ENCODE measurements at places on chromosomes 12 and 14. TPM values are rescaled to one million over a fixed set of nuclear protein-coding genes. Genes with fewer than 3 reads are reported as not detected.

GPX2 gene
- 180 TPM for total RNA-seq

KRT7 gene
- 0.75 TPM for total RNA-seq

KCNC2 gene
- not detected for total RNA-seq

GRCh38 chr14:49895480-49895879, 2.6 kb downstream of the ARF6 start:
- H3K4me3 ChIP-seq, result peak overlapping the region; percentile 5
- H3K4me1 ChIP-seq, result peaks cover 15% of the 10 kb centered on the region
- no peak for DNase-seq

DNA sequence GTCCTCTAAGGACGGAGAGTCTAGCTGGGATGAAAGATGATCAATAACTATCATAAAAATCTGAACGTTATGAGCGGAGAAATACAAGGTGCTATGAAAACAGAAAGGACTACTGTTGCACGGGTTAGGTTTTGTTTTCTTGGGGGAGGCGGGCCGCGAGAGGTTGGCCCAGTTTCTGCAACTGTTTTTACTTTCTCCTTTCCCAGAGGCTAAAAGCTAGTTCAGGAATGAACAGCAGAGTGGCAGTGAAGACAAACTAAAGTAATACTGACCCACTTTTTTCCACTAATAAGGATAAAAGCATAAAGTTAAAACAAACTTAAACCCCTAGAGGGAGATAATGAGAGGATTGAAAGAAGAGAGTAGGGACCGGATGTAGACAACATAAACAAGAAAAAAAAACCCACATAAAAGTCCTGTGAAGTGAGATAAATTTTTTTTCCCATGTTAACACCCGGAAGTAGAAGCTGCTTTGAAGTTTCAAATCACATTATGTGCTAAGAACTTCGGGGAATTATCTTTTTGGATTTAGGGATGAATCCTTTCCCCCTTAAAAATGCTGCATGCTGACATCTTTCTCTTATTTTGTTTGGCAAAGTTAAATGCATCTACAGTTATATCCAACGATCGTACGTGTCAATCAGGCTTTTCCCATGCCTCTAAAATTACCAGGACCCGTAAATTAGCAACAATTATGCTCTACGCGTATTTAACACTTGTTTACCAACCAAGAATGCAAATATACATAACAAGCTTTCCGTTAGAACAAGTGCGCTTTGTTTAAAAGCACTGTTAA, 1.0 kb upstream of the CDK17 start:
- DNase-seq, result peak; percentile 38
- peaks cover 3% of the 10 kb centered on the region for H3K4me1 ChIP-seq
- peak overlapping the region; percentile 94 for H3K4me3 ChIP-seq
- no peaks in the 10 kb centered on the region for H3K27me3 ChIP-seq
- peak overlapping the region; percentile 100 for H3K27ac ChIP-seq

- H3K4me1 ChIP-seq, result no peaks in the 10 kb centered on the region
- no peak overlapping the region for H3K27ac ChIP-seq
- DNase-seq, result no peak
- no peak overlapping the region for H3K4me3 ChIP-seq
- H3K36me3 ChIP-seq, result no peaks in the 10 kb centered on the region
Observed at GRCh38 chr12:78802593-78802992, 62.0 kb upstream of the SYT1 start.

GRCh38 chr14:69586404-69586803, 11.7 kb upstream of the CCDC177 start:
- DNase-seq, result no peak
- no peaks in the 10 kb centered on the region for H3K27me3 ChIP-seq
- no peak overlapping the region for H3K4me3 ChIP-seq
- H3K4me1 ChIP-seq, result peaks cover 4% of the 10 kb centered on the region
- no peak overlapping the region for H3K27ac ChIP-seq

- H3K36me3 ChIP-seq, result no peaks in the 10 kb centered on the region
- peaks cover 24% of the 10 kb centered on the region for H3K4me1 ChIP-seq
- peaks cover 13% of the 10 kb centered on the region for H3K27me3 ChIP-seq
- H3K27ac ChIP-seq, result peak overlapping the region; percentile 81
- DNase-seq, result peak; percentile 92
Observed at GRCh38 chr12:6312529-6313325, 2.2 kb downstream of the PLEKHG6 start.

GRCh38 chr14:74974364-74975058, 19.1 kb upstream of the PGF start:
- H3K27me3 ChIP-seq, result no peaks in the 10 kb centered on the region
- no peak overlapping the region for H3K4me3 ChIP-seq
- no peaks in the 10 kb centered on the region for H3K36me3 ChIP-seq
- no peak for DNase-seq
- H3K27ac ChIP-seq, result no peak overlapping the region
- peaks cover 3% of the 10 kb centered on the region for H3K4me1 ChIP-seq

DNA sequence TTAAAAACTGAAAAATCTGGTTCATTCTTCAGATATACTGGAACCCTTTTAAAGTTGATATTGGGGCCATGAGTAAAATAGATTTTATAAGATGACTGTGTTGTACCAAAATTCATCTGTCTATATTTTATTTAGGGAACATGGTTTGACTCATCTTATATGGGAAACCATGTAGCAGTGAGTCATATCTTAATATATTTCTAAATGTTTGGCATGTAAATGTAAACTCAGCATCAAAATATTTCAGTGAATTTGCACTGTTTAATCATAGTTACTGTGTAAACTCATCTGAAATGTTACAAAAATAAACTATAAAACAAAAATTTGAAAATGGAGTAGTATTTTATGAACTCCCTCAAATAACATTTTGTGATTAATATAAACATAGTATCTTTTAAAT, 14.2 kb downstream of the PTGER2 start:
- no peak overlapping the region for H3K4me3 ChIP-seq
- DNase-seq, result no peak
- H3K4me1 ChIP-seq, result no peaks in the 10 kb centered on the region
- H3K27ac ChIP-seq, result peak overlapping the region; percentile 24
- H3K36me3 ChIP-seq, result no peaks in the 10 kb centered on the region

GRCh38 chr12:108855284-108856169, 1.9 kb downstream of the SSH1 start:
- peaks cover 69% of the 10 kb centered on the region for H3K4me1 ChIP-seq
- DNase-seq, result no peak
- H3K27ac ChIP-seq, result peak overlapping the region; percentile 87
- no peaks in the 10 kb centered on the region for H3K27me3 ChIP-seq
- H3K36me3 ChIP-seq, result no peaks in the 10 kb centered on the region

GRCh38 chr12:69331909-69332684, 16.1 kb upstream of the LYZ start:
- no peaks in the 10 kb centered on the region for H3K27me3 ChIP-seq
- peak overlapping the region; percentile 59 for H3K4me3 ChIP-seq
- H3K36me3 ChIP-seq, result no peaks in the 10 kb centered on the region
- H3K27ac ChIP-seq, result peak overlapping the region; percentile 82

DNA sequence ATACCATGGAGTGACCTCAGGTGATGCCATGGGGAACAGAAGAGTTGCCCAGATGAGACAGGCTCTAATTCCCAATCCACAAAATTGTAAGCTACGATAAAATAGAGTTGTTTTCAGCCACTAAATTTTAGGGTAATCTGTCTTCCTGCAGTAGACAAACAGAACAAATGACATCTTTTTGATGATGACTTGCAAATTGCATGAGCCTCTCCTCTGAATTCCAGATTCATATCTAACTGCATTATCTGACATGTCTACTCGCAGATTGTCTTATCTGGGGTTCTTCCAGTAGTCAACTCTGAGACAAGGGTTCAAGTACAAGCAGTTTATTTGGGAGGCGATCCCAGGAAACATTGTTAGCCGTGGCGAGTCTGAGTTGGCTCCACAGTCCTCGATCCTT, 14.4 kb upstream of the ERC1 start:
- no peak overlapping the region for H3K4me3 ChIP-seq
- H3K4me1 ChIP-seq, result no peaks in the 10 kb centered on the region
- no peak overlapping the region for H3K27ac ChIP-seq

GRCh38 chr14:33906968-33907367, 43.9 kb downstream of the EGLN3 start:
- H3K4me1 ChIP-seq, result peaks cover 8% of the 10 kb centered on the region
- H3K36me3 ChIP-seq, result no peaks in the 10 kb centered on the region
- no peak overlapping the region for H3K27ac ChIP-seq
- H3K27me3 ChIP-seq, result no peaks in the 10 kb centered on the region
- no peak for DNase-seq

- no peaks in the 10 kb centered on the region for H3K27me3 ChIP-seq
- H3K27ac ChIP-seq, result no peak overlapping the region
- H3K4me3 ChIP-seq, result no peak overlapping the region
- H3K4me1 ChIP-seq, result no peaks in the 10 kb centered on the region
- DNase-seq, result no peak
Observed at GRCh38 chr14:31740688-31741087, 179.5 kb downstream of the NUBPL start.

- DNase-seq, result no peak
- H3K4me1 ChIP-seq, result peaks cover 50% of the 10 kb centered on the region
- no peaks in the 10 kb centered on the region for H3K36me3 ChIP-seq
- H3K4me3 ChIP-seq, result no peak overlapping the region
- H3K27me3 ChIP-seq, result no peaks in the 10 kb centered on the region
Observed at GRCh38 chr14:54651649-54652048, 84.7 kb downstream of the SAMD4A start.

DNA sequence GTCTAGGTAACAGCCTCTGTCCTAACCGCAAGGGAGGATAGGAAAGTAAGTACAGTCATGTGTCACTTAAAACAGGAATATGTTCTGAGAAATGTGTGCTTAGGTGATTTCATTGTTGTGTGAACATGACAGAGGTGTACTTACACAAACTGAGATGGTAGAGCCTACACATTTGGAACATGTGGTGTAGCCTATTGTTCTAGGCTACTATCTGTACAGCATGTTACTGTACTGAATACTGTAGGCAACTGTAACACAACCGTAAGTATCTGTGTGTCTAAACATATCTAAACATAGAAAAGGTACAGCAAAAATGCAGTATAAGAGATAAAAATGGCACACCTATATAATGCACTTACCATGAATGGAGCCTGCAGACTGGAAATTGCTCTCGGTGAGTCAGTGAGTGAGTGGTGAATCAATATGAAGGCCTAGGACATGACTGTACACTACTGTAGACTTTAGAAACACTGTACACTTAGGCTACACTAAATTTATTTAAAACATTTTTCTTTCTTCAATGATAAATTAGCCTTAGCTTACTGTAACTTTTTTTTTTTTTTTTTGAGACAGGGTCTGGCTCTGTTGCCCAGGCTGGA, 13.2 kb upstream of the MDM2 start:
- no peak overlapping the region for H3K4me3 ChIP-seq
- no peaks in the 10 kb centered on the region for H3K4me1 ChIP-seq
- H3K36me3 ChIP-seq, result no peaks in the 10 kb centered on the region
- H3K27me3 ChIP-seq, result no peaks in the 10 kb centered on the region
- no peak overlapping the region for H3K27ac ChIP-seq

- H3K36me3 ChIP-seq, result no peaks in the 10 kb centered on the region
- H3K4me3 ChIP-seq, result no peak overlapping the region
- H3K27ac ChIP-seq, result no peak overlapping the region
- no peaks in the 10 kb centered on the region for H3K27me3 ChIP-seq
Observed at GRCh38 chr12:94817695-94818075, 167.3 kb upstream of the TMCC3 start.

DNA sequence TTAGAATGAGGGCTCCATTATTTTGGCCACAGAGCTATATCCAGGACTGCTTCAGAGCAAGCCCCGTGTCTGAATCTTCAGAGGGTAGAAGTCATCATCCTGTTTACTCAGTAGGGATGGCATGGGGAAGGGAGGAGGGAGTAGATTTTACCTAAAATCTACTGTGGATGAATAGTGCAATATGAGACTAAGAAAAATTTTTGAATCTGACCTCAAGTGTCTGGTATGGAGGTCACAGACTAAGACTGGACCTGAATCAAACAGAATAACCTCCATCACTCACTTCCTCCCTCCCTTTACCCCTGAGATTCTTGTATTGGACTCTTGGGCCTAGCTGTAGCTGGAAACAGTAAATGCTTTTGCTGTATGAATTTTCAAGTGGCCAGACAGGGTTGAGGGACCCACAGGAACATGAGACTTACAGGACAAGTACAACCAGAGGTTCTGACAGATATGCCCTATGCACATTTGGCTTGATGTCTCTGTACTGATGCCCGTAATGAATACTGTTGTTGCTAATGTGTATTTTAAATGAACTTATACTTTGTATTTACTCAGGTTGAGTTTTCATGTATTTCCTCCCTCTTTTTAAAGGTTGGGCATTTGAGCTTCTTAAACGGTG, 78.5 kb downstream of the CCDC91 start:
- no peaks in the 10 kb centered on the region for H3K4me1 ChIP-seq
- H3K27me3 ChIP-seq, result no peaks in the 10 kb centered on the region
- H3K4me3 ChIP-seq, result no peak overlapping the region
- DNase-seq, result no peak

- DNase-seq, result no peak
- H3K27ac ChIP-seq, result peak overlapping the region; percentile 8
- no peaks in the 10 kb centered on the region for H3K27me3 ChIP-seq
- no peaks in the 10 kb centered on the region for H3K4me1 ChIP-seq
- H3K36me3 ChIP-seq, result no peaks in the 10 kb centered on the region
Observed at GRCh38 chr12:2457933-2458414, 336.8 kb upstream of the FKBP4 start.

GRCh38 chr14:53147893-53148292, 5.2 kb downstream of the DDHD1 start:
- H3K36me3 ChIP-seq, result no peaks in the 10 kb centered on the region
- H3K4me1 ChIP-seq, result peaks cover 6% of the 10 kb centered on the region
- H3K27me3 ChIP-seq, result no peaks in the 10 kb centered on the region

GRCh38 chr14:72782817-72783216, 111.1 kb downstream of the DPF3 start:
- no peak overlapping the region for H3K4me3 ChIP-seq
- H3K4me1 ChIP-seq, result no peaks in the 10 kb centered on the region
- H3K36me3 ChIP-seq, result no peaks in the 10 kb centered on the region
- H3K27ac ChIP-seq, result no peak overlapping the region
- H3K27me3 ChIP-seq, result no peaks in the 10 kb centered on the region
- no peak for DNase-seq

DNA sequence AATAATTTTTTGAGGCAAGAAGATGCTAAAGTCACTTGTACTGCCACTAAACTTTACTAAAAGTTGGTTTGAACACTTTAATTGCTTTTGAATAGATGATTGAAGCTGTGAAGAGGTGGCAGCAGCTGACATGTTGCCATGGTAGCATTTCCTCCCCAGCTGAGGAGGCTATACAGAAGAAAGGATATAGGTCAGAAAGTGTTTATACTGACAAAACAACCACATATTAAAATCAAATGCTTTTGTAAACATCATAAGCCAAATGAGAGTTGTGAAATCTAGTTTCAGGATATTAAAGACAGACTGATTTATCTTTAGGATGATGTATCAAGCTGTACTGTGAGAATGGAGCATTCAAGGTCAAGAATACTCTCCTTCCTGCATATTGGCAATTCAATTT, 41.7 kb downstream of the TSPAN19 start:
- no peaks in the 10 kb centered on the region for H3K36me3 ChIP-seq
- H3K4me1 ChIP-seq, result no peaks in the 10 kb centered on the region
- no peak for DNase-seq
- no peak overlapping the region for H3K4me3 ChIP-seq

- peak overlapping the region; percentile 91 for H3K27ac ChIP-seq
- no peaks in the 10 kb centered on the region for H3K36me3 ChIP-seq
- H3K4me1 ChIP-seq, result peaks cover 58% of the 10 kb centered on the region
- DNase-seq, result peak; percentile 87
- no peaks in the 10 kb centered on the region for H3K27me3 ChIP-seq
- peak overlapping the region; percentile 68 for H3K4me3 ChIP-seq
Observed at GRCh38 chr12:48815126-48816110, 2.9 kb upstream of the CACNB3 start.

GRCh38 chr12:1791104-1791841, 29.1 kb upstream of the LRTM2 start:
- no peak overlapping the region for H3K4me3 ChIP-seq
- H3K36me3 ChIP-seq, result no peaks in the 10 kb centered on the region
- no peaks in the 10 kb centered on the region for H3K27me3 ChIP-seq
- peak; percentile 75 for DNase-seq
- H3K27ac ChIP-seq, result no peak overlapping the region

GRCh38 chr14:105442125-105442524, 22.5 kb downstream of the MTA1 start:
- no peak for DNase-seq
- no peak overlapping the region for H3K27ac ChIP-seq
- no peak overlapping the region for H3K4me3 ChIP-seq
- no peaks in the 10 kb centered on the region for H3K4me1 ChIP-seq

All from transverse colon (tissue), 4 donors.